Adrenal gland (tissue), 19 donors: ENCODE measurements at places on chromosomes 11 and 22.

DNA sequence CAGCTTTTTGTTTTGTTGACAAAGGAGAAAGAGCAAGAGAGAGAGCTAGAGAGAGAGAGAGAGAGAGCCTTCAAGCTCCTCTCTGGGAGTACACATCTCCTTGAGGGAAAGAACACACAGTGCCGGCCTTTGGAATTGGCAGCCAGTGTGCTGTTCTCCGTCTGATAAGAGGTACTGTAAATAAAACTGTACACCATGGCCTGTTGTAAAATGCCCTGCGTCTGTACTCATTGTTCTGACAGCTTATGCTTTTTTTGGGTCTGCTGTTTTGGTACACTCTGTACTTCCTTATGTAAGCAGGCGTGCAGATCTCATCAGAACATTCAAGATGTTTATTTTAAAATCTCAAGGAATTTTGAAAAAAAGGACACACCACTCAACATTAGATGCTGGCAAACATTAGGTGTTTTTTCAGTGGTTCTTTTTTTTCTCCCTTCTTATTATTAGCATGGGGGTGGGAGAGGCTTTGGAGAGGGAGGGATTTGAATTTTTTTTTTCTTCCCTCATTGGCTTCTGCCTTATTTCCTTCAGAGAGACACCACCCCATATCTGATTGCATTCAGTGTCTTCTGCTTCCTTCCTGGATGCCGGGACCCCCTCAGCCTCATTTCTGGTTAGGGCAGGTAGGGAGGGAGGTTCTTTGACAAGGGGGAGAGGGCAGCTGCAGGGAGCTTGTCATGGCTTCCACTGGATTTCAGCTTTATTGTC is 116.8 kb upstream of the NNMT start:
- no peaks in the 10 kb centered on the region for H3K36me3 ChIP-seq
- H3K27ac ChIP-seq: peak overlapping the region; percentile 96
- H3K4me3 ChIP-seq: no peak overlapping the region

DNA sequence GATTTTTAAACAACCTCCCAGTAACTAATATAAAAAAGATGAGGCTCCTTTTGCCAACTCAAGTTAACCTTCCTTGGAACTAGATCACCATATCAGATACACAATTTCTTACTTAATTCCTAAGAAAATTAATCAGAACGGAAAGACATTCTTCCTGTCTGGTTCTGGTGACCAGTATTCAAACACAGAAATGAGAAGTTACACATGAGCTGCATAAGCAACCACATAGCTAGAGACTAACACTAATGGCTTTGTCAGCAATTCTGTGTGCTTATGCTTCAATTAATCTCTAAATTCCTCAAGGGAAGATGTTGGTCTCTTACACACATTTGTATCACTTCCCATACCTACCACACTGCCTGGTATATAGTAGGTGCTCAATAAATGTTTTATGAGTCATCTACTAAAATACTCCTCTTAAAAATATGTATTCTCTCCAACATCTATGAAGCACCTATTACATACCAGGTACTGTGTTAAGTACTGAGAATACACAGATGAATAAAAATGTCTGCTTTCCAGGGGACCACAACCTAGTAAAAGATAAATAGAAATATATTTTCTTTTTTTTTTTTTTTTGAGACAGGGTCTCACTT is 54.5 kb downstream of the GAB2 start:
- no peaks in the 10 kb centered on the region for H3K36me3 ChIP-seq
- no peaks in the 10 kb centered on the region for H3K4me1 ChIP-seq
- H3K27ac ChIP-seq: no peak overlapping the region
- no peaks in the 10 kb centered on the region for H3K27me3 ChIP-seq

DNA sequence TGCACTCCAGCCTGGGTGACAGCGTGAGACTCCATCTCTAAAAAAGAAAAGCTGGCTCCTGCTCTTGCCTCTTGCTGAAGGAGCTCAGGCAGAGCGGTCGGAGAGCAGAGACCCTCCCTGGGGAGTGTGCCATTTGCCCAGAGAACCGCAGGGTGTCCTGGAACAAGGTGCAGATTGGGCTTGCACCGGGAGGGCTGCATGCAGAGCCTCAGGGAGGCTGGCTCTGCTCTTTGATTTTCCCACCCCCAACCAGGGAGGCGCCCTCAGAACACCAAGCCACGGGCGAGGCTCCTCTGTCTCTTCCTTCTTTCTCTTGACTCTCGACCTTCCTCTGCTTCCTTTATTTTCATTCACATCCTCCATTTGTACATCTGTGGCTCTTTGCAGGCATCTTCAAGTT is 889.1 kb downstream of the OPCML start:
- H3K27ac ChIP-seq: no peak overlapping the region
- H3K4me1 ChIP-seq: no peaks in the 10 kb centered on the region
- H3K27me3 ChIP-seq: no peaks in the 10 kb centered on the region
- DNase-seq: no peak
- no peaks in the 10 kb centered on the region for H3K36me3 ChIP-seq

- H3K4me3 ChIP-seq: no peak overlapping the region
- no peak for DNase-seq
- H3K27ac ChIP-seq: no peak overlapping the region
- H3K27me3 ChIP-seq: no peaks in the 10 kb centered on the region
- peaks cover 94% of the 10 kb centered on the region for H3K36me3 ChIP-seq
Measured at GRCh38 chr22:41132550-41132949, 40.2 kb downstream of the EP300 start.

- DNase-seq: no peak
- H3K4me1 ChIP-seq: no peaks in the 10 kb centered on the region
- no peaks in the 10 kb centered on the region for H3K36me3 ChIP-seq
- no peak overlapping the region for H3K27ac ChIP-seq
Measured at GRCh38 chr11:87251560-87251959, 213.8 kb downstream of the TMEM135 start.

GRCh38 chr11:26584818-26585217 is 12.8 kb upstream of the MUC15 start:
- H3K36me3 ChIP-seq: no peaks in the 10 kb centered on the region
- H3K4me1 ChIP-seq: no peaks in the 10 kb centered on the region
- DNase-seq: no peak
- no peak overlapping the region for H3K4me3 ChIP-seq
- H3K27ac ChIP-seq: no peak overlapping the region
